Left ventricle myocardium inferior (tissue), 1 donor: ENCODE measurements at places on chromosomes 13 and 19. TPM values are rescaled to one million over a fixed set of nuclear protein-coding genes. Genes with fewer than 3 reads are reported as not detected.

ENOX1 gene
- 0.60 TPM for total RNA-seq

SLC25A23 gene
- 116 TPM for total RNA-seq

KCNN4 gene
- 0.38 TPM for total RNA-seq

ZNF93 gene
- total RNA-seq, result 1.3 TPM

ZFP28 gene
- 6.0 TPM for total RNA-seq

PRODH2 gene
- not detected for total RNA-seq
